Activated naive CD4-positive, alpha-beta T cell treated with anti-CD3 and anti-CD28 coated beads, Interleukin-2, amount 50 U/mL, for 16 hours (primary cell): ENCODE measurements at places on chromosomes 4 and X.

DNA sequence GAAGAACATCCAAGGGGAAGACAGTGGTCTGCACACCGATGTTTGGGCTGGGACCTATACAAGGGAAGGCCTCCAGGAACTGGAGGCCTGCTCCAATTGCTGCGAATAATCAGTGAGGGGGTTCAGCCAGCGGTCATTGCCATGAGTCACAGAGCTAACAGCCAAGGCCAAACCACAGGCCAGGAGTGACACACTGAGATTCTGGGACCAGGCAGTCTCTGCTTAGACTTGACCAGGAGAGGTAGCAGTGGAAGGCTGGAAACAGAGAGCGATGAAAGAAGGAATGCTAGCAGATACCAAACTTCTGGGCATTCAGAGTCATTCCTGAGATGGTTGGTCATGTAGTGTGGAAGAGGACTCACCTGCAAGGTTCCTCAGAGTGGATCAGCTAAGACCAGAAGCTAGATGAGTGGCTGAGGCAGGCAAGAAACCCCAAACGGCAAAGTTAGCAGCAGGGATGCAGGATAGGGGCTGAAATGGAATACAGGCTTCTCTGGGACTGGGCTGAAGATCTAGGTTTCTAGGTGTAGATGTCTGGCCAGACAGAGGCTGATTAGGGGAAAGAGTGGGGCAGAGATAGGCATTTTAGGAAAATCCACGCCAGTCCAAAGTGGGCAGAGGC is 54.7 kb downstream of the CNGA2 start:
- DNase-seq = no peak

DNA sequence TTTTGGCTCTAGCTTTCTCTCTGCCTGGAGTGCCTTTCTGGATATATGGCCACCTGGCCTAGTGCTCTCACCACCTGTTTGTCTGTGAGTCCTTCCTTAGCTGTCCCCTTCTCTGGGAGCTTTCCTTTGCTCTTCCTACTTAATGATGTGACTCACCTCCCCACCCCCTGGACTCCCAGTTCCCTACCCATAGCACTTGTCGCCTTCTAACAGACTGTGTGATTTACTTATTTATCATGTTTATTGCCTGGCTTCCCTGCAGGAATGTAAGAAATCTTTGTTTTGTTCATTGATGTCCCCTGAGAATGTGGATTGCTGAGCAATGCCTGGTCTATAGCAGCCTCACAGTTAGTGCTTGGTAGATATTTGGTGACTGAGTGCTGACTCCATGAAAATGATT is 18.9 kb downstream of the ADD1 start:
- no peak for DNase-seq

GRCh38 chrX:24877288-24877664 is 138.5 kb downstream of the ARX start:
- no peak for DNase-seq

DNA sequence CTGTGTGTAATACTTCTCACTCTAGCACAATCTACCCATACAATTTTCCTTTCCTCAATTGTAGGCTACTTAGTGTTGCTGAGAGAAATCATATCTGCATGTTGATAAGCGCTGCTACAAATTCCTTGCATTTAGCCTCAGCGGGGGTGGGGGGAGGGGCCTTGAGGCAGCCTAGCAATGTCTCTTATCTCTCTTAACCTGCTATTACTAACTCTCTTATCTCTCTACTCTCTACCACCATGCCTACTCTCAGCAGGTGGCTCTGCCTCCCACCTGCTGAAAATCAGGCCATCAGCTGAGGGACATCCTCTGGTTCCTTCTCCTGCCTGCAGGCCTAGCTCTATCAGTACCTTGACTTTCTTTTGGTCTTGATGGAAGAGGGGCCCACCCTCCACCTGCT is 98.9 kb downstream of the GPR82 start:
- DNase-seq = no peak

DNA sequence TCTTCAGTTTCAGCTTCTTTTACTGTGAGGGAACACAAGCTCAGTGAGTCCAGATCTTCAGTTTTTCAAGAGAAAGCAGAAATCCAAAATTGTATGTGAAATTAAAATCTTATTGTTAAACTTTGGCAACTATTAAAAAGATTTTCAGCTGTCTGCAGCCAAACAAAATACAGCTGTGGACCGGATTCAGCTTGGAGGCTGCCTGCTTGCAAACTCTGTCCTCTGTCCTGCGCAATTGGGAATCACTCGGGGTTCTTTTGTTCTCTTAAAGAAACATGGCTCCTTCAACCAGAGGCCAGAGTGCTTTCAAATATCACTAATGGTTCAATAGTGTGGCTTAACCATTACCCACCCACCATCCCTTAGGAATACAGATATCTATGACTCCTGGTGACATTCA is 201.2 kb downstream of the CHIC2 start:
- DNase-seq = no peak

GRCh38 chr4:7295911-7296660 is 103.7 kb downstream of the SORCS2 start:
- no peak for DNase-seq

- no peak for DNase-seq
These were observed 1.2 kb downstream of the SLAIN2 start for GRCh38 chr4:48342606-48342880.

- DNase-seq = no peak
These were observed 432.2 kb downstream of the RPA4 start for GRCh38 chrX:97315939-97316338.

- no peak for DNase-seq
These were observed 410.7 kb downstream of the CENPC start for GRCh38 chr4:67134616-67135015.
